Stimulated activated CD4-positive, alpha-beta T cell treated with anti-CD3 and anti-CD28 coated beads, TNF-alpha, amount 100 ng/mL, for 4 hours (primary cell): ENCODE measurements at places on chromosomes 12 and 14.

DNA sequence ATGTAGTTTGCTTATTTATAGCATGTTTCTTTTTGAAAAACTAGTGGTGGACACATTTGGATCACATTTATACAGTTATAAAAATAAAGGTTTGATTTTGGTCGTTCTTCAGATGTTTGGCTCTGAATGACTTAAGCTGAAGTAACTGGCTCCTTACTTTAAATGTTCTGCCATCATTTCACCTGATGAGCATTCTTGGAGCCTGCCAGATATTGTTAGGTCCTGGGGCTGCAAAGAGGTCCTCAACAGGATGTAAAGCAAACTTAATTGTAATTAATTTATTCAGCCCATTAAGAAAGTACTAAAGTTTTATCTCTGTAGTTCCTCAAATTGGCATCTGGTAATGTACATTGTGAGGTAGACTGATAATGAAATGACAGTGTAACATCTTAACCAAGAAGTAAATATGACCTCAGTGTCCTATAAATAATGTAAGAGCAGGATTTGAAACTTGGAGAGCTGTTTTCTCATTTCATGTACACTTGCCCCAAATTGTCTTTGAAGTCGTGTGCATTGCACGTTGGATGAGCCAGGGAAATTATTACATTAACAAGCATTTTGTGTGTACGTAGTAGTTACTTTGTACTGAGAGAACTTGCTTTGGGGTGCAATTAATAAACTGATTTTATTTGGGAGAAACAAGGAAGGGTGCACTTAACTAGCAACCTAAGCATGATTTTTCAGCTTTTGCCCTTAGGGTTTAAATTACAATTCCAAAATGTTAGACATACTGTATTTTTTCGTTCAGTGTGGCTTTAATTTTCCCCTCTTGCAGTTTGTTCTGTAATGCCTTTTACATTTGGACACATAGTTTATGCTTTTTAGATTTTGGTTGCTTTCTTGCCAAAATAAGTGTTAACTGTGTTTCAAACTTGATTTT lies 7.5 kb downstream of the EIF5 start:
- DNase-seq = no peak

- no peak for DNase-seq
Measured at GRCh38 chr14:36520601-36521525, 831 bp upstream of the NKX2-1 start.

DNA sequence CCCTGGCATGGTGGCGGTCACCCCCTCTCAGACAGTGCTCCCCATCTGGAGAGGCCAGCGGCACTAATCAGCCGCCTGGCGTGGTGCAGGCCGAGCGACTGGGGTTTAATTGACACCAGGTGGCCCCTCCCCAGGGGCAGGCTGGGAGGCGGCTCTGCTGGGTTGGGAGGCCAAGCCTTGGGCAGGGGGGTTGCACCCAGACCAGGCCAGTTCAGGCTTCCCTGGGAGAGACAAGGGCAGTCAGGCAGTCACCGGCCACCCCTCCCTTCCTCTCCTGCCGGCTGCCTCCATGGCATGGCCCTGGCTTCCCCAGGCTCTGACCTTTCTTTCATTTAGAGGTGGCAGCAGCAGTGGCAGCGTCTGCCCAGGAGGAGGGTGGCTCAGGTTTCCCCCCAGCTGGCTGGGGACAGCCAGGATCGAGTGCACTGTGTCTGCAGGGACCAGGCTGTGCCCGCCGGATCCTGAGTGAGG lies 78.1 kb upstream of the NOS1 start:
- DNase-seq = no peak

- no peak for DNase-seq
Measured at GRCh38 chr12:113130457-113131135, 5.0 kb downstream of the RASAL1 start.

GRCh38 chr12:4112290-4112689 lies 161.3 kb upstream of the CCND2 start:
- no peak for DNase-seq

- no peak for DNase-seq
Measured at GRCh38 chr12:60487284-60487683, 891.5 kb downstream of the SLC16A7 start.

- DNase-seq = no peak
Measured at GRCh38 chr12:5343711-5344110, 88.2 kb upstream of the NTF3 start.

- no peak for DNase-seq
Measured at GRCh38 chr12:115303723-115304309, 619.8 kb upstream of the TBX3 start.

DNA sequence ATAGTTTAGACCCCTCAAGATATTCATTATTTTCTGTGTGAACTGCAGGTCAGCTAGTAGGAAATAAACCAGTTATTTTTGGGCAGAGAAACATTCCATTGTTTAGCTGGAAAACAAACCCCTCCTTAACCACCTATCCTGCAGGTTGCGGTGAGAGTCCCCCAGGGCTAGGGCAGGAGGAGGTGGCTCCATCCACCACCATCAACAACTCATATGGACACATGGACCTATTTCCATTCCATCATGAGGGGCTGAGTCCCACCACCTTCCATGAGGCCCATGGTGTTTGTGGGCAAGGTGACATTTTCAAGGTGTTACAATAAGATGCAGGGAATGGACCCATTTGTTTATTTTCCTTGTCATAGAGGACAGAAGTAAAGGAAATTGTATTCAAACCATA lies 160.1 kb downstream of the FOXN3 start:
- DNase-seq = no peak

GRCh38 chr12:77847680-77848431 lies 17.2 kb downstream of the NAV3 start:
- no peak for DNase-seq

GRCh38 chr12:131137836-131138637 lies 184.3 kb downstream of the ADGRD1 start:
- DNase-seq = no peak

- no peak for DNase-seq
Measured at GRCh38 chr14:29806124-29806517, 121.5 kb downstream of the PRKD1 start.

GRCh38 chr12:25817166-25817565 lies 141.3 kb upstream of the RASSF8 start:
- DNase-seq = no peak

GRCh38 chr14:73943083-73943482 lies 6.8 kb downstream of the FAM161B start:
- DNase-seq = no peak

GRCh38 chr14:59407246-59408010 lies 57.8 kb downstream of the GPR135 start:
- no peak for DNase-seq

DNA sequence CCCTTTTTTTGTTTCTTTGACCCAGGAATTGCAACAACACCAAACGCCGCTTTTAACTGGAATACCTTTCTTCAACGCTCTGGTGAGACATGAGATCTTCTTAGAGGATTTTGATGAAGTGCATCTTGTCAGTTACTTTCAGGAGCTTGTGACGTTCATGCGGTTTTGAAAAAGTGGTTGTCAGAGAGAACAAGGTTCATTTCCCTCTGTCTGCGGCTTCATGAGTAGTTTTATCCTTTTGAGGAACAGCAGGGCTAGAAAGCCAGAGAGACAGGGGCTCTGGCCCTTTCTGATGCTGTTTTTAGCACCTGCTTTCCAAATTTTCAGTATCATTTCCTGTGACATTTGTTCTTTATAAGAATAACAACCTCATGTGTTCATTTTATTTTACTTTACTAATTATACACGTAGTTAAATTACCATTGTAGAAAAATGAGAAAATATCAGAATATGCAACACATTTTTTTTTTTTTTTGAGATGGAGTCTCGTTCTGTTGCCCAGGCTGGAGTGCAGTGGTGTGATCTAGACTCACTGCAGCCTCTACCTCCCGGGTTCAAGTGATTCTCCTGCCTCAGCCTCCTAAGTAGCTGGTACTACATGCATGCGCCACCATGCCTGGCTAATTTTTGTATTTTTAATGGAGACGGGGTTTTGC lies 61.8 kb downstream of the GLT1D1 start:
- no peak for DNase-seq
